ENCODE measurements at places on chromosomes 5 and 9.

GRCh38 chr5:40572937-40573336 is 106.8 kb upstream of the PTGER4 start:
- DNase-seq = no peak

GRCh38 chr5:133977858-133978257 is 9.4 kb upstream of the C5orf15 start:
- DNase-seq = no peak

GRCh38 chr5:150751096-150751891 is 7.5 kb downstream of the DCTN4 start:
- DNase-seq = no peak

GRCh38 chr9:3526997-3527940 is 1.5 kb upstream of the RFX3 start:
- no peak for DNase-seq

DNA sequence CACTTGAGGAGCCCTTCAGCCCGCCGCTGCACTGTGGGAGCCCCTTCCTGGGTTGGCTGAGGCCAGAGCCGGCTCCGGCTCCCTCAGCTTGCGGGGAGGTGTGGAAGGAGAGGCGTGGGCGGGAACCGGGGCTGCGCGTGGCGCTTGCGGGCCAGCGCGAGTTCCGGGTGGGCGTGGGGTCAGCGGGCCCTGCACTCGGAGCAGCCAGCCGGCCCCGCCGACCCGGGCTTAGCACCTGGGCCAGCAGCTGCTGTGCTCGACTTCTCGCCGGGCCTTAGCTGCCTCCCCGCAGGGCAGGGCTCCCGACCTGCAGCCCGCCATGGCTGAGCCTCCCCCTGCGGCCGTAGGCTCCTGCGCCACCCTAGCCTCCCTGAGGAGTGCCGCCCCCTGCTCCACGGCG is 6.2 kb upstream of the SHB start:
- no peak for DNase-seq

GRCh38 chr5:120457839-120458507 is 6.1 kb upstream of the PRR16 start:
- peak; percentile 51 for DNase-seq

DNA sequence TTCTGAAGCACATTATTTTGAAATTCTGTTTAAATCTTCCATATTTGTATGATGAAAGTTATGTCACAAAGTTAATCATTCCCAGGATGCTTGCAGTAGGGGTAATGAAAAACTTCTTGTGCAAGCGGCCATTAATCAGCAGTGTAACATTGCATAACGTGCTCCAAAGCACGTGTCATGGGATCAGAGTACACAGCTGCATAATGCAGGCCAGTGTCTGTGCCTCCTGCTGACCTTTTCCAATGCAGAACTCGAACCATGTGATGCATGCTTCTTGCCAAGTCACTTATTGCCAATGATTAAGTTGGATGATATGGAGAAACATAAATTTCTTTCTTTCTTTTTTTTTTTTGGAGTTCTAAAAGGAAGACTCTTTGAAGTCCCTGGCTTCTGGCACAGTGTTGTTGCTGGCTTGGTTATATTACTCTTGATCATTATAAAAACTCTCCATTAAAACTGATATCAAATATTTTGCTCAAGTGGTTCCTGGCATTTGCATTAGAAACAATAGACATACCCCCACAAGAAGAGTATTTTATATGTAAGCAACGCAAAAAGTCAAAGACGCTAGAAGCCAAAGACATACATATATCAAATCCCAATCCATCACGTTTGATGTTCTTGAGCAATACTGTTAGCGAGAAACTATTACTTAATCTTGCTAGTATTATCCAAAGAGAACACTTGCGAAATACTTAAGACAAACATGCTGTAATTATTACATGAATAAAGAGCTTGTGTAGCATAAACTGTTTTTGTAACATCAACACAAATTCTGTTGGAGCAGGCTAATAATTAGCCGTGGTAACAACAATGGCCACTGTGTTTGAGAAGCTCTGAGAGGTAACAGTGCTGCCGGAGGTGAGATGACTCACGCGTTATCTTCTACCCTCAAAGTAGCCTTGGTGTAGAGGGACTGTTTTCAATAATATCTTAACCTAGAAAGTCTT is 164.2 kb downstream of the AUH start:
- no peak for DNase-seq

DNA sequence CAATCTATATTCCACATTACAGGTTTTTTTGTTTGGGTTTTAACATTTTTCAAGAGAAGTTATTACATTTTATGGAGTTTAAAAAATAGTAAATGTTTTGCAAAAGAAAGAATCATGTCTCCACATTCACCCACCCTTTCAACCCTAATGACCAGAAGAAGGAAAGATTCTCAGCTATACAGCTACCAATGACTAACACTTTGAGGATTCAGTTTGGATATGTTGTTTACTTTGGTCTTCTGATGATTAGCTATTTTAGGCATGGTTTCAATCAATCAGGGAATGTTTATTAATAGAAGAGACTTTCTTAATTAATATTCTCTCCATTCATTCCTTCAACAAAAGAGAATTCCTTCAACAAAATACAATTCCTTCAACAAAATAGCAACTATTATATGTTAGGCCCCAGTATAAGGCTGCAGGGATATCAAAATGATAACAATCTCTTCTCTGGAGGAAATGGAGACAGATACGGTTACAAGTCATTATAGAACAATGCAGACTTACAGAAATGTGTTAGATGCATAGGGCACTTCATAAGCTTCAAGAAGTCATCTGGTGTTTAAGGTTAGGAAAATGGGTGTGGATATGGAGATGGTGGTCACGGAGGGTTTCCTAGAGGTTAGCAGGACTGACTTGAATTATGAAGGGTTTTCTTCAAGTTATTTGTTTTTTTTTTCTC is 9.3 kb upstream of the NR3C1 start:
- no peak for DNase-seq

GRCh38 chr5:515273-515836 is 8.9 kb downstream of the SLC9A3 start:
- no peak for DNase-seq

DNA sequence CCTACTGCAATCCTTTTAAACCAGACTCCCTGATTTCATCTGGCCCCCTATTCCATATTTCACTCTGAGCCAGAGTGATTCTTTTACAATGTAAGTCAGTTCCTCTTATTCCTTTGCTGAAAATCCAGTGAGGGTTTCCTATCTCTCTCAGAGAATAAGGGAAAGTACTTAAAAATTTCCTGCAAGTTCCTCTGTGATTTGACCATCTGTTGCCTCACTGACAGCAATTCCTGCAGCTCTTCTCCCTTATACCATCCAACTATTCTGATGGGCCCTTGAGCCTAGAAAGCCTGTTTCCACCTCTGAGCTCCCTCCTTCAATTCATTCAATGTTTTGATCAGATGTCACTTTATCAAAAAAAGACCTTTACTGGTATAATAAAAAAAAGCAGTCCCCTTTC is 317.1 kb upstream of the CCNH start:
- DNase-seq = no peak

DNA sequence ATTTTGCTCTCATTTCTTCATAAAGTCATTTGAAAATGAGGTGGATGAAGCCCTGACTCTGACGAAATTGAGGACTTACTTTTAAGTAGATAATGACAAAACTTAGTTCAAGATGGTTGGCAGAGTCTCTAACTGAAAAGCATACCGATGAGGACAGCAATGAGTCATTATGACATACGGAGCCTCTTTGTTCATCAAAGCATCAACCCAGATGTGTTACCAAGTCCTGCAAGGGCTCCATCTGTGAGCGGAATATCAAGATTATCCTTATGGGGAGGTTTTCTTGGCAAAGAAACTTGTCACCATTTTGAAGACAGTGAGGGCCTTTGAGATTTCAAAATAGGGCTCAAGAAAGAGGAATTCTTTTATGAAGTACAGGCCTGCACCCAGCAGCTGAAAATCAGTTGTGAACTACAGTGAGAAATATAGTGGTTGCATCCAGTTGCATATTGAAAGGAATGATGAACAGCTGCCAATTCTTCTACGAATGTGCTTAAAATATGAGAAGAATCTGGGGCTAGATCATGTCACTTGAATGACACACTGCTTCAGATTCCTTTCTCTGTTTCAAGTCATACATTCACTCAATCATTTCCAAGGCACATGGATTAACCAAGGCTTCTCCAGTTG is 86.6 kb upstream of the SLC24A2 start:
- DNase-seq = no peak

GRCh38 chr9:124286292-124286931 is 28.7 kb downstream of the NEK6 start:
- no peak for DNase-seq

DNA sequence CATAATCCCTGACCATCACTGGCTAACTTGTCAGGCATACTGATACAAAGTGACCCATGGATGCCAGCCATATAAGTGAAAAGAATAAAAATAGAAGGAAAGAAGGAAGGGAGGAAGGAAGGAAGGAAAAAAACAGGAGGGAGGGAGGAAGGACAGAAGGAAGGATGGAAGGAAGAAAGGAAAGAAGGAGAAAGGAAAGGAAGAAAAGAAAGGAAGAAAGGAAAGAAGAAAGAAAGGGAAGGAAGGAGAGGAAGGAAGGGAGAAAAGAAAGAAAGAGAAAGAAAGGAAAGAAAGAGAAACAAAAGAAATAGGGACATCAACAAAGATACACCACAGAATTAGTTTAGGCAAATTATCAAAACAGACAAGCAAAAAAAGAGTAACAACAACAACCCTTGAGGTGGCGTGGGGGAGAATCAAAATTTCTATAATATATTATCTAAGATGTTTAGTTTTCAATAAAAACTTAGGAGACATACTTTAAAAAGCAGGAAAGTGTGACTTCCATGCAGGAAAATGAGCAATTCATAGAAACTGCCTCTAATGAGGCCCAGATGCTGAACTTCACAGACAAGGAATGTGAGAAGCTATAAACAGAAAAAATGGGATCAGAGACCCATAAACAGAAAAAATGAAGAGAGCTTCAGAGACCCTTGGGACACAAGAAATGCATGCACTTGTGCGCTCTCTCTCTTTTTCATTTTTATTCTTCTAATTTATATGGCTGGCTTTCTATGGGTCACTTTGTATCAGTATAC is 96.1 kb upstream of the NFIL3 start:
- no peak for DNase-seq

DNA sequence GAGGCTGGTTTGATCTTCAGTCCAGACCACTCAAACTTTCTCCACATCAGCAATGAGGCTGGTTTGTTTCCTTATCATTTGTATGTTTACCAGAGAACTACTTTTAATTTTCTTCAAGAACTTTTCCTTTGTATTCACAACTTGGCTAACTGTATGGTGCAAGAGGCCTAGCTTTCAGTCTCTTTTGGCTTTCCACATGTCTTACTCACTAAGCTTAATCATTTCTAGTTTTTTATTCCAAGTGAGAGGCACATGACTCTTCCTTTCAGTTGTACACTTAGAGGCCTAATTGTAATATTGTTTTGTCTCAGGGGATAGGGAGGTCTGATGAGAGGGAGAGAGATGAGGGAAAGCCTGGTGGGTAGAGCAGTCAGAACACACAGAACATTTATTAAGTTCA is 554.0 kb upstream of the ARRDC3 start:
- no peak for DNase-seq

GRCh38 chr5:36452424-36453006 is 150.8 kb upstream of the RANBP3L start:
- no peak for DNase-seq

GRCh38 chr9:32161209-32161608 is 223.2 kb upstream of the ACO1 start:
- no peak for DNase-seq

DNA sequence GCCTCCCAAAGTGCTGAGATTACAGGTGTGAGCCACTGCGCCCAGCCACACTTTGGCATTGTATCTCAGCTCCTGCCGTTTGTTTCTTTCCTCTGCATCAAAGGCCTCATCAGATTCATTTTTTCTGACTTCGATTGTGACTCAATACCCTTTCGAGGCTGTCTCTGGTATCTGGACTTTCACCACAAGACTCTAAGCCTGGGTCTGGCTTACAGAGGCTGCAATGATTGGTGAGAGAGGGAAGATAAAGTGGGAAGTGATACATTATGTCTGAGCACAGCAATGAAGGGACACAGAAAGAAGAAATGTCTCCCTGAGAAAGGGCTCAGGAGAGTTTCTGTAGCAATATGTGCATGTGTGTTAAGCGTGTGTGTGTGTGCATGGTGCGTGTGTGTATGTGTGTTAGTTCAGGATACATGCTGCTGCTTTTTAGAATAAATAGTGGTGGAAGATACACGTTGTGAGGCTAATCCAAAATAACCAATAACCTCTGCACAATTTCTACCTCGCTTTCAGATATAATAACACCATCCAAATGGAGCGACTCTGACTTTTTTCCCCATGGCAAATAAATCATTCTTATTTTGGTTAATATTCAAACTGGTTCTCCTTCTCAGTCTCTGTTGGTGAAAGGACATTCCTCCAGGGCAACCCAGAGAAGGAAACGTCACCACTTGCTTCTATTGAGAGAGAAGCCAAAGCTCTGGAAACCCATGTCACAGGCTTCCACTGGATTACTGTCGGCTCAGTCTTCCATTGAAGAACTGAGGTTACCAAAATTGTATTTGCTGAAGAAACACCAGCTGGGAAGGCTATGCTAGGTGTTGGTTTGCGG is 8.1 kb upstream of the DAB2 start:
- no peak for DNase-seq

GRCh38 chr9:33467526-33467925 is 6.2 kb downstream of the NOL6 start:
- no peak for DNase-seq

- DNase-seq = no peak
These were observed 32.9 kb upstream of the SLC36A1 start for GRCh38 chr5:151414536-151414935.

- DNase-seq = no peak
These were observed 28.2 kb downstream of the CETN3 start for GRCh38 chr5:90381213-90381929.

DNA sequence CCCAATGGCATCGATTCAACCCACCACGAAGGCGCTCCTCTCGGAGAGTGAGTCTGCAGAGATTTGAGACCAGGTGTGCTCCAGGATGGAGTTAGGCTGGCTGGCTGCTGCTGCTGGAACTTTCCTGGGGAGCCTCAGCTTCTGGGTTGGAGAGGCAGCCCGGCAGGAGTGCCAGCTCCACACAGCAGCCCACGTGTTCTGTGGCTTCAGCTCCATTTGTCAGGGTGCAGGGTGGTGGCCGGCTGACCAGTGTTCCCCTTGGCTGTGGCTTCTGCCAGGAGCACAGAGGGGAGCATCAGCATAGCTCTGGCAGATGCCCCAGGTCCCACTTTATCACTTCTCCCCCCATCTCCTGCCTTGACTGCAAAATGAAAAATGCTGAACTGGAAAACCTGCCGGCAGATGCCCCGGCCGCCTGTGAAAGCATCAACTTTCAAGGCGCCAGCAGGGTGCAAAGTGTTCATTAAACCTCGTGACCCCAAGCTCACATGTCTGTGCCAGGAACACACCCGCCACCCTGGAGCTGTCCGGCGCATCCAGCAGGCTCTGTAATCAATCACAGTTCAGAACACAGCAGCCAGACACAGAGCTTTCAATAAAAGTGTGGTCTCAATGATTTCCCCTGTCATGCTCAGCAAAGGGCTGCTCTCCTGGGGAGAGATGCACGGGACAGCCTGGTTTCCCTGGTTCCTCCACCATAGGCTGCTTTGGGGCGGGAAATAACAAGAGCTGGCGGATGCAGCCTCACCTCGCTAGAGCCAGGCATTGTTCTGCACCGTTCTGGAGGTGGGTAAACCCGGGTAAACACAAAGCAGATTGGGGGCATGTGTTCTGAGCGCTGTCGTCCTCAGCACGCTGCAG is 53.2 kb downstream of the TRIP13 start:
- no peak for DNase-seq

All from CD8-positive, alpha-beta T cell (primary cell).